ENCODE measurements at places on chromosomes 2 and 18.

DNA sequence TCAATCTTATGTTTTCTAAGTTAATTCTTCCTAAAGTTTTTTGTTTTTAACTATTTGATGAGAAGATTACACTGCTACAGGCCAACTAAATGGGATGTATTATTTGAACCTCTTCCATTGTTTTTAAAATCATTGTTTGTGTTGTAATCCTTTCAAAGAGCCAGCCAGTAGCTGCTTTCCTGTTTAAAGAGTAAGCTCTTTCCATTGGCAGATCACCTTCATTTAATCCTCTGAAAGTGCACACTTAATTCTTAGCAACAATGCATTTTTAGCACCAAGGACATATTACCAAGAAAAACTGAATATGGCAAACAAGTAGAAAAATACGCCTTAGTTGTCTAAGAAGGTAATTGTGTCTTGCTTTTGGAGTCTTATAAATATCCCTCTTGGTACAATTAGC is 54.0 kb downstream of the MEIS1 start:
- DNase-seq: no peak

- DNase-seq: no peak
Measured at GRCh38 chr2:129877795-129878775, 101.4 kb upstream of the RAB6C start.

DNA sequence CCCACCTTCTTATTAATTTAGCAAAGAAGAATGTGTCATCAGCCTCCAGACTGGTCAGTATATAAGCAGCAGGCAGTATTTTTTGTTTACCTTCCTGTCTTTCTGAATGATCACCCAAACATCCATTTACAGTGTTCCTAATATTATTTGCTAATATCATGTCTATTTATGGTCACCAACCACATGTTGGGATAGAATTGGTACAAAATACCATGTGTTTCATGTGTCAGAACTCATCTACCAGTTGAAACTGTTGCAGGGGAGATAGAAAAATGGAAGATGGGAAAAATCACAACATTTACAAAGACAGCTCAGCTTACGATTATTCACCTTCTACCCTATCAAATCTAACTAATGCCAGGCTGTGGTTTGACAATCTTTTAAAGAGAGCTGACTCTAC is 66.2 kb downstream of the ANKRD44 start:
- no peak for DNase-seq

DNA sequence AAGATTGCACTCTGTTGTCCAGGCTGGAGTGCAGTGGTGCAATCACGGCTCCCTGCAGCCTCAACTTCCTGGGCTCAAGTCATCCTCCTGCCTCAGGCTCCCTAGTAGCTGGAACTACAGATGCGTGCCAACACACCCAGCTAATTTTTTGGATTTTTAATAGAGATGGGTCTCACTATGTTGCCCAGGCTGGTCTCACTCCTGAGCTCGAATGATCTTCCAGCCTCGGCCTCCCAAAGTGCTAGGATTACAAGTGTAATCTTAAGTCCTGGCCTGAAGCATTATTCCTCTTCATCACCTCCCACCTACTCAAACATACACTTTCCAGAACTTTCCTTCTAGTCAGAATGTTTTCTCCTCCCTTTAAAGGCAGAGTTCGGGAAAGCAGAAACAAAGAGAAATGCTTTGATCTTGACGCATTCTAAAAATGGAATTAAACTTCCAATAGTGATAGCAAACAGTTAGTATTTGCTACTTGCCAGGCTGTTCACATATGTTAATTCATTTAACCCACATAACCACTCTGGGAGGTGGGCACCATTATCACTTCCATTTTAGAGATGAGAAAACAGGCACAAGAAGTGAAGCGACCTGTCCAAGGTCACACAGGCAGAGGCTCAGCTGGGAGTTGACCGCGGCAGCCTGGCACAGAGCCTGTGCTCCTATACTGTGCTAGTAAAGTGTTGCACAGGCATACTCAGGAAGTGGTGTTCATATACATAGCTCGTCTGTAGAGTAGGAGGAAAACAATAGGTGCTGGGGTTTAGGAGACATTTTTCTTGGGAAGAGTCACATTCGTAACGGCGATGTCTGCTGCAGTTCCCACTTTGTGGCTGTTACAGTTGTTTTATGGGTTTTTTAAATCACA is 24.6 kb downstream of the TEX44 start:
- DNase-seq: no peak

GRCh38 chr18:13620818-13621445 is 105.4 kb downstream of the FAM210A start:
- no peak for DNase-seq
